Stimulated activated CD8-positive, alpha-beta memory T cell treated with anti-CD3 and anti-CD28 coated beads, Interleukin-7, amount 100 ng/mL, for 1 hour (primary cell): ENCODE measurements at places on chromosomes 1 and 21.

- DNase-seq, result no peak
Measured at GRCh38 chr1:197674286-197674685, 101.0 kb downstream of the DENND1B start.

- DNase-seq, result no peak
Measured at GRCh38 chr1:46466477-46467182, 23.0 kb upstream of the DMBX1 start.

- no peak for DNase-seq
Measured at GRCh38 chr1:232226197-232226712, 403.7 kb downstream of the SIPA1L2 start.

- DNase-seq, result no peak
Measured at GRCh38 chr1:83742446-83742845, 256.5 kb downstream of the TTLL7 start.

DNA sequence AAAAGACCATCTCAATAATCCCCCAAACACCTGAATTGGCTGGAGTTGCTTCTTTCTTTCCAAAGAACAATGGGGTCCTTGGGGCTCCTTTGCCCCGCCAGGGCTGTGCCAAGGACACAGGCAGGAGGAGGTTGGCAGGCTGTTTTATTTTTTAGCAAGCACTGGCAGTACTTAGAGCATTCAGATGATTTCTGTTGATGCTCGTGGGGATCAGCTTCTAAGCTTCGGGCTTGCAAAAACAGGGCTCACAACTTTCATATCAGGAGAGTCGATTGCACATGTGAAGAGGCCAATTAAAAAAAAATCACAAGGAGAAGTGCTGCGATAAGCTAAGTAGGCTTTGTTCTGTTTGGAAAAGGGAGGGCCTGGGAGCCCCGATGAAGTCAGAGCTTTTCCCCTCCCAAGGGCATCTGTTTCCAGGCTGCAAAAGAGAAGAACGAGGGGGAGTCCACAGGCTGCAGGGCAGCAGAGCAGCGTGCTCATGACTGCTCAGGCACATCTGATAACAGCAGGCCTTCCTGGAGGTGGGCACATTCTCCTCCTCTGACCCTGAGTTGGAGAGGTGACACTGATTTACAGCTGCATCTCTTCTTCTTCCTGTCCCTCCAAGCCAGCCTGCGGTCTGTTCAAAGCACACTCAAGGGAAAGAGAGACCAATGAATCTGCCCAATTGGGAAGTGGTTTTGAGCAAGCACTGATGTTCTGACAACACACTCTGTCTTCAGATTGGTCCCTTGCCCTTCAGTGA lies 27.3 kb upstream of the BCAR3 start:
- DNase-seq, result no peak
